ENCODE measurements at places on chromosomes 2 and 18.

- no peak for DNase-seq
These were observed 842.5 kb upstream of the NXPH2 start for GRCh38 chr2:139622691-139623090.

DNA sequence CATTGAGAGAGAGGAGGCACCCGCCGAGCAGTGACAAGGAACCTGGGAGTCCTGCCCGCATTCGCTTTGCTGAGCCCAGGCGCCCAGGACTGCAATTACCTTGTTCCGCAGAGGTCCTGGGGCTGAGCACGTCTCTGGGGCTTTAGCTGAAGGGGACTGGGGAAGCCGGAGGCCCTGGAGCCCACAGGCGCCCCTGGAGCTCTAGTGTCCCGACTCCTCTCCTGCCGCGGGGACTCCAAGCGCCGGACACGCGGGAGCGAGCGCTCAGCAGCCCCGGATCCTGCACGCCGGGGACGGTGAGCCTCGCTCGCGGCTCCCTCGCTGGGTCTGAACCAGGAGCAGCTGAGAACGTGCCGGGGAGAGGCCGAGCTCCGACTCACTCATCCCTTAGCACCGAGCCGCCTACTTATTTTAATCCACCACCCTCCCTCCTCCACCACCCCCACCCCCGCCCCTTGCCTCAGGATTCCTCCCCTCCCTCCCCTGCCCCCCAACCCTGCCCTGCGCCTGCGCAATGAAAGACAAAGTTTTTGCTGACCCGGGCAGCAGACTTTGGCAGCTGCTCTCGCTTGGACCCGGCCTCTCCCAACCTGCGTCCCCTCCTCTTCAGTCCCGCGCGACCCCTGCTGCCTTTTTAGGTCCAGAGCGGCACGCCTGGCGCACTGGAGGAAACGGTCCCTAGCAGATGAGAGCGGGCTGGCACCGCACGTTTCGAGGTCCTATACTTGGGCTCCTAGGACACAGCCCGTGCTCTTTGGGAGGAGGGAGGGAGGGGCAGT, at the start of gene OSR1:
TSS of gene OSR1 (minus strand) at position 382 of the 779 bp plus-strand sequence. CDS start 4,818 bp downstream, outside the sequence.
- peak; percentile 79 for DNase-seq

- DNase-seq = no peak
These were observed 503.0 kb upstream of the KLHL29 start for GRCh38 chr2:22882011-22882410.

DNA sequence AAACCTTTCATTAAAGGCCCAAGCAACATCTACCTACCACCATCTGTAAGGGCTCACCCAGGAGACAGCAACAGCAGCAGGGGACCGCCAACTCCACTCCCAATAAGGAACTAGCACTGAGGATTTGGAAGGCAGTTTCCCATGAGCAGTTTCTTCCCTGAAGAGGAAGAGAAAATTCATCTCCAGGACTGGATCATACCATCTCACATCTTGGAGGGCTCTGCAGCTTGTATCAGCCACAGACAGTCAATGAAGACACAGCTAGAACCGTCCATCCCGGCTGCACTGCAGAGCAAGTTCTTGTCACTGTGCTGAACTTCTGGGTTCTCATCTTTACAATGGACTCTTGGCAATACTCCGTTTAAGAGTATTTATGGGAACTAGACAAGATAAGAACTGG, 2.8 kb upstream of the GYPC start:
- no peak for DNase-seq

DNA sequence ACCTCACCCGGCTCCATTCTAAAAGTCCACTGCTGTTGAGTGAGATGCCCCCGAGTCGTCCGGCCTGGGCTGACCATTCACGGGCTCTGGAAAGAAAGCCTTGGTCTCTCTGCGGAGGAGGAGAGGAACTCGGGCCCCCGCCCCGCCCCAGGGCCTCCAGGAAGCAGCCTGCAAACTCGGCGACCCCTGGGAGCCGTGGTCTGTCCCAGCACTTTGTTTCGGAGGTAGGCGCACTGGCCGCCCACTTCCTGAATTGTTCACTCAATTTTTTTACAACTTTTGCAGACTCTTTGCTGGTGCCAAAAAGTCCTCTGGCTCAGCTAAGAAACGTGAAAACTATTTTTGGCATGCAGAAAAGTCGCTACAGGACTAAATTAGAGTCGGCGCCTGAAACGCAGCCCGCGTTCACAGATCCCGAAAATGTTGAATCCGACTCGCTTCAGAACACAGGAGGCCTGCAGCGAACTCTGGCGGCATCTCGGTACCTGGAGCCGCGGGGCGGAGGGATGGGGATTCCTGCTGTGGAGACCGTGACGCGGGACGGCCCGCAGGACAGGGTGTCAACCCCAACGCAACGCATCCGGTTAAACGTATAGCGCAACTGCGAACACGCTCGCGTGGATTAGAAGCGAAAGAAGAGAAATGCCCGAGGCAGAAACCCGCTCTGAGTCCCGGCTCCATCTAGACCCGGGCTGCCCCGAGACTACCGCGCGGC, 1.5 kb downstream of the PXDN start:
- peak; percentile 90 for DNase-seq

DNA sequence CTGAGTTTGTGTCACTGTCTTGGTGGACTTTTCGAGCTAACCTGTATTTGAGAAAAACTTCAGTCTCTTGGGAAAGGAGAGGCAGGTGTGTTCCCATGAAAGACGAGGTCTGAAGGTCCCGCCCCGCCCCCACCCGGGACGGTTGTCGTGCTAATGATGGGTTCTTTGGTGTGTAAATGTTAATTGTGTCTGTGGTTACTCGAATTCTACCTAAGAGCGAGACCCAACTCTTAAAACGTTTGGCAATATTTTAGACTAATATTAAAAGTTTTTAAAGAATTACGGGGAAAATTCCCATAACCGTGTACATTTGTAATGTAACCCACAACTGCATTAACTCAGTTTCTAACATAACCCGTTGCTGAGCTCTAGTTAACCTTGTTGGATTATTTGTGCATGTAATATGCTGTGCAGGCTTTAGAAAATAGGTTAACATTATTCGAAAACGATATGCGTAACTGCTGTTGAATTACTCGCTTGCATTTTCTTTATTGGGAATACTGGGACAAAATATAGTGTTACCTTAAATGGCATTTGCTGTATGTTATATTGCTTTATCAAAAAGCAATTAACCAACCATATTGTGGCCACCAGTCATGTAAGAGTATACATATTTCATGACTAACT, 833 bp downstream of the EPB41L5 start:
- no peak for DNase-seq

- DNase-seq = no peak
These were observed 36.8 kb upstream of the EML4 start for GRCh38 chr2:42132191-42132965.

- no peak for DNase-seq
These were observed 107.8 kb upstream of the ZNF521 start for GRCh38 chr18:25459814-25460213.

- DNase-seq = no peak
These were observed 24.2 kb downstream of the INO80C start for GRCh38 chr18:35473562-35473961.

- no peak for DNase-seq
These were observed 941.1 kb upstream of the FANCL start for GRCh38 chr2:59182249-59182648.

DNA sequence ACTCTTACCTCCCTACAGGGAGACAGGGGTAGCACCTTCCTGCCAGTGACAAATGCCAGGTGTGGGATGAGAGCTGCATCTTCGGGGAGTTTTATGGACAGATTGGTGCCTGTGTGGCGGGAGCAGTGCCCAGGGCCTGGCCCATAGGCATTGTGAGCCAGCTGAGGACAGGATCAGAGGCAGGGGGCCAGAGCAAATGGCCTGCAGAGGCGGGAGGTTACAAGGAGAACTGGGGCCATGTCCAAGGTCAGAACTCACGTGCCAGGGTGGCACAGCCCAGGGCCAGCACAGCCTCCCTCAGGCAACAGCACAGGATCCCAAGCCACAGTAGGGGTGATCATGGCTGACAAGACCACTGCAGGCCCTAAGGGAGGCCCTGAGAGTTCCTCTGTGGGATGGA, 40.2 kb upstream of the MCFD2 start:
- no peak for DNase-seq

GRCh38 chr18:58887613-58887963, 22.9 kb downstream of the ZNF532 start:
- peak; percentile 81 for DNase-seq

DNA sequence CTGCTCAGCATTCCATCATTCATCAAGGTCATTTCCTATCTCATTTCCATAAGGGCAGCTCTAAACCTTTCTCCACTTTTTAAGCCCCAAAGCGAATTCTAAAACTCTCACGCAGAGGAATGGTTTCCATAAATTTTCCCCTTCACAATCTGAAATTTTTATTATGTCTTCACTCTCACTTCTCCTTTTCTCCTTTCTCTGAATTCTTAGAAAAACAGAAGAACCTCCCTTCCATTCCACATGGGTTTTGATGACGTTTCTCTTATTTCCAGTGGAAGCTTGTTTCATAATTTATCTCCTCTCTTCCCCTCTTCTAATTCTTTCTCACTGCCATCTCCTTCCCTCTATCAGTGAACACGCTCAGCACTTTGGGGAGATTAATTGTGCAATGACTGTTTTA, 97.3 kb downstream of the SPATS2L start:
- DNase-seq = no peak

- DNase-seq = no peak
These were observed 139.0 kb upstream of the SERPINE2 start for GRCh38 chr2:224178056-224178455.

DNA sequence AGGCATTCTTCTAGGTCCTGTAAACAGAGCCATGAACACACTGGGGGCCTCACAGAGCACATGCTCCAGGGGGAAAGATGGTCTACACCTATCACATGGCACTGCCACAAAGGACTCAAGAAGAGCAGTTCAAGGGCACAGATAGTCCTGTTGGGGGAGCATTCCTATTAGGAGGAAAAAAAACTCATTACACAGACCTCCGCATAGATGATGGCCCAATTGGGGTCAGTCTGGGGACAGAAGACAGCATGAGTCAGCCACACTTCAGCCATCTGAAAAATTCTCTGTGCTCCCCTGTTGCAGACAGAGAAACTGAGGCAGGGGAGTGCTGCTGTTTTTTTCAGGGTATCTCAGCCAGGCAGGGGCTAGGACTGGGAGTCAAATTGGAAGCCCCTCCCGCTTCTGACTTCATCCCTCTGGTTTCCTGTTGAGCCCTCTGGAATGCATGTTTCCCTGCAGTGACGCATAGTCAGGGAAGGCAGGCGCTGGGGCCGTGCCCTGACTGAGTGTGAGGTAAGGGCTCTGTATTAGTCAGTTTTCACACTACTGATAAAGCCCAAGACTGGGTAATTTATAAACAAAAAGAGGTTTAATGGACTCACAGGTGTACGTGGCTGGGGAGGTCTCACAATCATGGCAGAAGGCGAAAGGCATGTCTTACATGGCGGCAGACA, 67.9 kb downstream of the RHOB start:
- DNase-seq = peak; percentile 58

- peak; percentile 78 for DNase-seq
These were observed 108.9 kb downstream of the CLIP4 start for GRCh38 chr2:29223851-29224692.

DNA sequence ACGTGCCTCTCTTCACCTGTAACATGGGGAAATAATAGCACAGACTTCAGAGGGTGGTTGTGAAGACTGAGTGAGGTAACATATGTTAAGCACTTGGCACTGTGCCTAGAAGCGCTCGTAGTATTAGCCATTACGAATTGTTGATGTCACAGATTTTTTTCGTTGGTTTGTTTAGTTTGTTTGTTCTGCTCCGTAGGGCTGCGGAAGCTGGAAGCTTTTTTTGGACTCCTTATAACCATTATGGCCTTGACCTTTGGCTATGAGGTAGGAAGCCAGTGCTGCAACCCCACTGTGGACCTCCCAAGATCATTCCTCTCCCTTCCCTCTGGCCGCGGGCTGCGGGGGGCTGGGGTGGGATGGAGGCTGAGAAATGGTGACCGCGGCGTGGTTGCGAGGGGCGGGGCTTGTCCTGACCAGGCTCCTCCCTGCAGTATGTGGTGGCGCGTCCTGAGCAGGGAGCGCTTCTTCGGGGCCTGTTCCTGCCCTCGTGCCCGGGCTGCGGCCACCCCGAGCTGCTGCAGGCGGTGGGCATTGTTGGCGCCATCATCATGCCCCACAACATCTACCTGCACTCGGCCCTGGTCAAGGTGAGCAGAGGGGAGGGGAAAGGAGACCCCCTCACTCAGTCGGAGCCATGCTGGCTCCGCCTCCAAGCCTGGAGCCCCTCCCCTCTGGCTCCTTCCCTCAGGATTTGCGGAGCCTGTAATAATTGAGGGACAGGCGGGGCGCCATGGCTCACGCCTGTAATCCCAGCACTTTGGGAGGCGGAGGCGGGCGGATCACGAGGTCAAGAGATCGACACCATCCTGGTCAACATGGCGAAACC, 5.5 kb downstream of the SLC11A1 start:
- DNase-seq = peak; percentile 86

- no peak for DNase-seq
These were observed 34.3 kb downstream of the KIF1A start for GRCh38 chr2:240785424-240786335.

GRCh38 chr18:2444201-2444875, 127.0 kb downstream of the METTL4 start:
- no peak for DNase-seq

- DNase-seq = no peak
These were observed 1702.6 kb upstream of the LRRTM1 start for GRCh38 chr2:82007071-82007664.

DNA sequence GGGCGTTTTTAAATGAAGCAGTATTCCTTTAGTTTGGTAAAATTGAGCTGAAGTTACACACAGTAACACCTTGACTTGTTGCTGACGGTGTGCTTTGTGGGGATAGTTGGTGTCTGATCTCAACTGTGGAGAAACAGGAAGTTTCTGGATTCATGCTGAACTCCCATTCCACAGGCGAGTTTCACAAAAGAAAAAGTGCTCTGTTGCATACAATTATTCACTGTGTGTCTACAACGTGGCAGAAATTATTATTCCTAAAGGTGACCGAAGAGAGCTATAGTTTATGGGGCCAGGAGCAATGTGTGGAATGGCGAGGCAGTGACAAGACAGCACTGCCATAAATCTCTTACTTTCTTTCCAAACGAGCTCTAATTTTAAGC, 463 bp upstream of the CABYR start:
- DNase-seq = no peak

GRCh38 chr2:233413559-233414272, 59.4 kb downstream of the DGKD start:
- no peak for DNase-seq

DNA sequence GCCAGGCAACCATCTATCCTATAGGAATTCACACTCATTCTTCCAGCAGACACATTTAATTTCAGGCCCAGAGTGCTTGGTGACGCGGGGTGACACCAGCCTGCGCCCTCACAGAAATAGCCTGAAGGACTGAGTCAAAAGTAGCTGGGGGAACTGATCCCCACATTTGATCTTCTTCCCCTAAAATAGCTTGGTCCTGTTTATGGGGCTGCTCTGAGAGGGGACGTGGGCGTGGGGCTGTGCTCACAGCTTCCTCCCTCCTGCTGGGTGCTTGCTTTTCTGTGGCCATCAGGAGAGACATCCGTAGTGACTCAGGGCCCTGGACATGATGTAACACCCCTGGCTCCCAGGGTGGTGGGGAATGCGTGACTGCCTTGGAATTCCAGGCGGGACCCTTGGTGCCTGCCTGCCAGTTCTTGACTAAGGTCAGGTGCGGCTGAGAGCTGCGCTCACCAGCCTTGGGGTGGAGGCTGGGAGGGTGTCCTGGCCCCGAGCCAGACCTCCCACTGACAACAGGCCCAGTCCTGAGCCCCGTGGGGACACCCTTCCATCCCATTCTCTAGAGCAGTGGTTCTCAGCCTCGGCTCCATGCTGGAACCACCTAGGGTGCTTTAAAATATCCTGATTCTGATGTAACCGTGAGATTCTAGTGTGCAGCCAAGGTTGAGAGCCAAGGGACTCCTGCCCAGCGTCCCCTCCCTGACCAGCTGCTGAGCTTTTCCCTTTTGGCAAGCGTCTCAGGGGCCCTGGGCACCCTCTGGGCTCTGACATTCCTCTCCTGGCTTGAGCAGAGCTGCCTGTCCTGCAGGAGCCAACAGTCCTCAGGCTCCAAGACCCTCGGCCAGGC, 47.4 kb upstream of the SMAD7 start:
- DNase-seq = no peak

Data from sciatic nerve (tissue), 2 donors.